Dorsolateral prefrontal cortex (tissue), 122 donors: ENCODE measurements at places on chromosomes 5 and 9.

DNA sequence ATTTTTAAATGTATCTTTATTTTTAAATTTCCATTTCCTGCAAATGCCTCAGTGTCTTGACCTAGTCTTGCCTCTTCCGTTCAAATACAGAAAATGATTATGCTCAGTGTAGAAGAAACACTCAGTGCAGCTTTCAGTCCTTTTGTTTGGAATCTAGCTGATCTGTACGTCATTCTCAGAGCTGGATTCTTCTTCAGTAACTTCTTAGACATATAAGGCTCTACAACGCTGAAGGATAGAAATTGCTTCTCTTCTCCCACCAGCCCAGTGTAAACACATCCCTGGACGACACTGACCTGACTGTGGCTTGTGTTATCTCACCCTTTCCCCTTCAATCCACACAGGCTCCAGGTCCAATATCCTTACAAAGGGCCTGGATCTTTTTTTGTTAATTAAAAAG is 3.2 kb upstream of the ALDH1B1 start:
- DNase-seq, result no peak

DNA sequence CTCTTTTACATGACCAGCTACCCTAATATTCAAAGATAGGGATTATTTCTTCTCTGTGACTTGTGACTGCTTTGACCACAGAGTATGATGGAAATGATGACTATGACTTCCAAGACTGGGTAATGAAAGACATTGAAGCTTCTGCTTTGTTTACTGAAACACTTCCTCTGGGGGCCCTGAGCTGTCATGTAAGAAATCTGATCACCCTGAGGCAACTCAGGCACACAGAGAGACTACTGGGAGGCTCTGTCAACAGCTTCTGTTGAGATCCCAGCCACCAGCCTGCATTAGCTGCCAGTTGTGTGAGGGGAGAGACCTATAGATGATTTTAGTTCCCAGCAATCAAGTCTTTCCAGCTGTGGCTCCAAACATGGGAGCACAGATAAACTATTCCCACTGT is 76.5 kb downstream of the KCTD16 start:
- no peak for DNase-seq

DNA sequence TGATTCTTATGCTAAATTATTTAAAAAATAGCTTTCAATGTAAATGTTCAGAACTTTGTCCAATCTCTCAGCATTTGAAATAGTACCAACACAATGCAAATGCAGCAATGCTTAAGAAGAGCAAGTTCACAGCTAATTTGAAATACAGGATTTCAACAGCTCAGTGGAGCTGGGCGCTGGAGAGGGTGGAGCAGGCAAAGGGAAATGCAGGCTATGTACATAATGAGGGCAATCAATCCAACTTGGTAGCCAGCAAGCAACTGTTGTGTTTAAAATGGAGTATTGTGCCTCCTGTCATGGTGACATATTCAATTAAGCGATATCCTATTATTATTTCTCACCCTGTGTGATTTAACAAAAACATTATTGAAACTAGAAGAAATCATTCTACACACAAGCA is 568.8 kb downstream of the PSAT1 start:
- no peak for DNase-seq

DNA sequence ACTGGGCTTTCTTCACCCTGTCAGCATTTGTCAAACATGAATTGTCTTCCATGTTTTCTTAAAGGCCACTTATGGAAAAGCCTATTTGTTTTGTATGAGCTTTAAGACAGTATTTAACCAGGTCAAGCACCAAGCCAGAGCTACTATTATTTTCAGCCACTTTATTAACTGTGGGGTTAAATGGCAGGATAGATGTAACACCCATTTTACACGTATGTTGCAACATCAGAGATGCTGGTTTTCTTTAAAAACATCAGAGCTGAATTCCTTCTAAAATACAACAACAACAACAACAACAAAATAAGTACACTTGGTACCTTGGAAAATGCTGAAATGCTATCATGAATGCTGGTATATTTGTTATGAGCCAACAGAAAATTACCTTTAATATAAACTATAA is 13.6 kb downstream of the ARRDC3 start:
- DNase-seq, result no peak

DNA sequence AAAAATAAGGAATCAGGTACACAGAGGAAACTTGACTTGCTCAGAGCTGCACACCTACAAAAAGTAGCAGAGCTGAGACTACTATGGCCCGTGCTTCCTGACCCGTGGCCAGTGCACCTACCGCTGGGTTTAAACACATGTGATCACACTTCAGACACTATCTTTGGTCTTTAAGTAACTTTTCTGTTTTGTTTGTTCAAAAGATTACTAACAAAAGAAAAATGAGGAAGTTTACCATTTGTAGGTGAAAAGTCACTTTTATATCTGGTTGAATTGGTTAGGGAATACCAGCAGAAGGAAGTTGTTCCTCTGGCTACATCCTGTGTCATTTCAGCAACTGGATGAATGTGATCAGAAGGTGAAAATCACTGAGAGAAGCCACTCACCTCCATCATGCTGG is 6.5 kb upstream of the SYK start:
- no peak for DNase-seq

DNA sequence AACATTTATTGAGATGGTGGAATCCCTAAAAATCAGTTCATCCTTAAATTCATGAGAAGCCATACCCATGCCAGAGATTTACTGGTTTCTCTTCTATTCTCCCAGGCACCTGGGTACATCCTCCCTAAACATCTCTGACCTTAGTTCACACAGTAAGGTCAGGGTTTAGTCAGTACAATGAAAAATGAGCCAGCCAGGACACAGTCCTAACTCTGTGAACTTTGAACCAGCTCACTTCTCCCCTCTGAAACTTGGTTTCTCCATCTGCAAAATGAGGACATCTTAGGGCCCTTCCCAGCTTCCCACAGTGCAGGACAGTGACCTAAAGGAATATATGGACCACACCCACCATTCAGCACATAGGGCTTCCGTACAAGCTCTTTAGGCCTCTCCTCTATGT is 1.9 kb downstream of the NOP16 start:
- no peak for DNase-seq

DNA sequence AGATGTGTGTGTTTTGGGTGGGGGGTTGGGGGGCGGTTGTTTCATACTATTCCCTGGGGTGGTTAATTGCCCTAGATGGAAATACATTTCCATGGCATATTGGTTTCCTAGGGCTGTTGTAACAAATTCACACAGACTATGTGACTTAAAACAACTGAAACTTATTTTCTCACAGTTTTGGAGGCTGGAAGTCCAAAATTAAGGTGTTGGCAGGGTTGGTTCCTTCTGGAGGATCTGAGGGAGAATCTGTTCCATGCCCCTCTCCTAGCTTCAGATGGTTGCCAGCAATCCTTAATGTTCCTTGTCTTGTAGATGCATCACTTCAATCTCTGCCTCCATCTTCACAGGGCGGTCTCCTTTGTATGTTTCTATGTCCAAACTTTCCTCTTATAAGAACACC is 353.7 kb upstream of the ACTBL2 start:
- no peak for DNase-seq

DNA sequence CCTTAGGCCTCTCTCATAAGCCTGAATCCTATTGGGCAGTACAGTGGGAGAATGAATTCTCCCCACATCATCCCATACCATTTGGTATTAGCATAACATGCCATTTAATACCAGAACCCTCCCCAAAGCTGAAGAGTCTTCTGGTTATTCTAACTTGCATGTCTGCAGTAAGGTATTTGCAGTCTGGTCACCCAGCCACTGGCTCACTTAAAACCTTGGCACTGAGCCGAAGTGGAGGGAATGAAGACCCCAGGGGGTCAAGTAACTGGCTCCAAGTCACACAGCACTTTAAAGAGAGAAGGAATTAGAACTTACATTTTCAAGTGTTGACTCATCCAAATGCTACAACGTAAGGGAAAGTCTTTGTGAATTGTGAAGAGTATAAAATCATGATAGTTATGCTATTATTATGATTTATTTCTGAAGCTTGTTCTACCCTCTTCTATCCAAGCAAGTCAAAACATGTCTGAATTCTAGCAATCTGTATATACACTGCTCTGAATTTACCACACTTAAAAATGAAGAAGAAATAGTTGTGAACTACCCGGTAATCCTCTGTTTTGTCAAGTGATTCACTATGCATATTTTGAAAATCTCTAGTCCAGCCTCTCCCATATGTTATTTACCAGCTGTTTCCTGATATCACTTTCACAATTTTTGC is 28.5 kb downstream of the GLRA1 start:
- DNase-seq, result no peak

DNA sequence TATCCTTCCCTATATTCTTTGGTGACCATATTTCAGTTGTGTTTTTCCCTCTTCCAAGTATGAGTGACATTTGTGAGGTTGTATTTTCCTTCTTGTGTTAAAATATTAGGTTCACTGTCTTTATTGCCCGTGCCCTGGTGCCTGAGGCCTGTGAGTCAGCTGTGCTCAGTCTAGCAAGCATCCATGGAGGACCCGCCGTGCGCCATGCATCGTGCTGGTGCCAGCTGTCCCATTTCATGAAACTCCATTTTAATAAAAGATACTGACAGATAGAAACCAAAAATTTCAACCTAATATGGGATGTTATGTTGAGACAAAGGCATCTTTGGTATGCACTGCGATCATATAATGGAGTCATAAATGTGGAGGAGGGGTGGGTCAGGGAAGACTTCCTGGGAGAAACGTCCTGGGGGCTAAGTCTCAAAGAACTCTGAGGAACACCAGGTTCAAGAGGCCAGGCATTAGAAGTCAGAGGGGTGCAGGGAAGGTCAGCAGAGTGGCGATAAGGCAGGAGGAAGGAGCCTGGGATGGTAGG is 34.0 kb upstream of the FGF1 start:
- DNase-seq, result no peak

GRCh38 chr5:6686915-6687409 is 26.3 kb upstream of the TENT4A start:
- no peak for DNase-seq

- DNase-seq, result no peak
These were observed 4.4 kb downstream of the LRRC8A start for GRCh38 chr9:128886211-128886891.

DNA sequence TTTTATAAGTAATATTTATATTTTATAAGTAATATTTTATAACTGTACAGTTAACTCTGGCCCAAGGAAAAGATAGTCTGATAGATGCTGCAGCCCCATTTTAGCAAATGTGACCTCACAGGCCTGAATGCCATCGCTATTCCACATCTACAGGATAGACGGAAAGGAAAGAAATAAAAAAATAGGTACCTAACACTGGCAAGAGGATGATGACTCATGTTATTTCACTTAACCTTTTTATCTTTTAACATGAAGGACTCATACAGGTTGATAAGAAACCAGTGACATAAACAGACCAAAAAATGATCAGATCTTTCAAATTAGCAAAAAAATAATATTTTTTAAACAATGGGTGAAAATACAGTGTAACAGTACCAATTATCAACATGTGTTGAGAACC is 2.7 kb downstream of the CD274 start:
- no peak for DNase-seq

GRCh38 chr9:96493757-96494156 is 43.8 kb downstream of the HABP4 start:
- no peak for DNase-seq

DNA sequence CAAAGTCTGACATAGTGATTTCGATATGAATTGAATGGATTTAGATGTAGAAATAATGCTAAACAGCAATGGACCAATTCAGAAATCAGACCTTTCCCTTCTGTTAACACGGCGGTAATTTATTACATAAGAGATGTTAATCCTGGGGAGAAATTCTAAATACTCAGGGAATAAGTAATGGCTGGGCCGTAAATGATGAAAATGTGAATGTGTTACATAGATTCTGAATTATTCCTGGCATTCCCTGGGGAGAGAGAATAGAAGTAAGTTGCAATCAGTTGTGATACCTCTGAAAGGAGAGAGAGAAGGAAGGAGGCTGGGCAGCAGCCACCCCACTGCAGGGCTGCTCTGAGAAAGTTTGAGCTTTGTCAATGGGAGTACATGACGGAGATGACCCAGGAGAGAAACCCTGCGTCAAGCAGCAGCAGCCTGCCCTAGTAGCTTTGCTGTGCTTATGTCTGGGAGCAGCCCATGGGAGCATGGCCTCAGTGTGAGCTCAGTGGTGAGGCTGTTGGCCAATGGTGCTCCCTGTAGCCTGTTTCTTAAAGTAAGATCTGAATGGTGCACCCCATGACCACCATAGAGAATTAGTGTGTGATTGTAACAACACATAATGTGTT is 420.1 kb downstream of the MTRR start:
- DNase-seq, result no peak

GRCh38 chr5:122608222-122608621 is 166.7 kb upstream of the SNX2 start:
- DNase-seq, result no peak

GRCh38 chr5:14809369-14810155 is 62.0 kb downstream of the ANKH start:
- peak; percentile 54 for DNase-seq

DNA sequence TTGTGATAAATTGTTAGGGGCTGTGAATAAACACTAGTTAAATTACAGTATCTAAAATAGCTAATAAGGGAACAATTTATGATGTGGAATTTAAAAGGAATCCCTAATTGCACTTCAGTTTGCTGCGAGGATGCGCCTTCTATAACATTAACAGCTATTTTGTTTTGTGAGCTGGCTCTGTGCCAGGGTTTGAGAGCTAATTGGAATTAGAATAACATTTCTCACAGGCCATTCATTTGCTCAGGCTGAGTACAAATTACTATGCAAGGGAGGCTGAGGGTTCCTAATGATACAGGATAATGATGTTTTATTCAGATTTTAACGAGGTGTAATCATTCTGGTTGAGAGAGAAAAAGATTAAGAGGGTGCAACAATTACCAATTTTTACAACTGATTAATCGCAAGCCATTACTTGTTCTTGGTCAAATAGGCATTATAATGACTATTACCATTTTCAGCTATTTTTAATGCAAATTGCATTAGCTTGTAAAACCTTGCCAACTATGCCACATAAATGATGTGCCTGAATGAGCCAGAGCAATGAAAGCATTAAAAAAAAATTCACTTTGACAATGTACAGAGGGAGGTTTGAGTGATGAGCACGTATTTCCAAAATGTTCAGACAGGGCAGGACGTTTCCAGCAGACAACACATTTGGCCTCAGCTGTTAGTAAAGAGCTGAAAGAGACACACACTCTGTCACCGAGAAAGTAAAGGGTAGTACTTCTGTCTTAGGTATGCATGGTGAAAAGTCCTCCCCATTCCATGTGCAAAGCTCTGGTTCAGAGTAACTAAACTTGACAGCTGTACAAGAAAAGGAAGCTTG is 576.5 kb downstream of the TLE1 start:
- DNase-seq, result no peak

DNA sequence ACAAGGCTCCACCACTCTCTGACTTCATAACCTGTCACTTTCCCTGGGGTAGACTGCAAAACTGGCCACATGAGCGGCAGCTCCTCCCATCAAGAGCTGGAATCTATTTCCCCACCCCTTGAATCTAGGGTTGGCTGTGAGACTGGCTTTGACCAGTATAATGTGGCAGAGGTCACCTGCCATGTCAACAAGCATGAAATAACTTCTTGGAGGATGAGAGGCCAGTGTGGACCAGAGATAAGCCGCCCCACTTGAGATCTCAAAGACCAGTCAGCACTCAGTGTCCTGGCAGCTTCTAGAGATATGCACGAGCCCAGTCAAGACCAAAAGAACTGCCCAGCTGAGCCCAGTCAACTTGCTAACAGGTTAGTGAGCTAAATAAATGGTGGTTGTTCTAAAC is 59.0 kb downstream of the MARCHF11 start:
- DNase-seq, result no peak

- peak; percentile 52 for DNase-seq
These were observed 32.4 kb downstream of the PDZD2 start for GRCh38 chr5:31671339-31671741.

GRCh38 chr9:121839726-121840500 is 188.5 kb downstream of the DAB2IP start:
- DNase-seq, result no peak
